RWPE1 (cell line): ENCODE measurements at places on chromosomes 3 and 15.

- no peak for DNase-seq
These were observed 464.3 kb upstream of the WNT5A start for GRCh38 chr3:55951388-55951787.

DNA sequence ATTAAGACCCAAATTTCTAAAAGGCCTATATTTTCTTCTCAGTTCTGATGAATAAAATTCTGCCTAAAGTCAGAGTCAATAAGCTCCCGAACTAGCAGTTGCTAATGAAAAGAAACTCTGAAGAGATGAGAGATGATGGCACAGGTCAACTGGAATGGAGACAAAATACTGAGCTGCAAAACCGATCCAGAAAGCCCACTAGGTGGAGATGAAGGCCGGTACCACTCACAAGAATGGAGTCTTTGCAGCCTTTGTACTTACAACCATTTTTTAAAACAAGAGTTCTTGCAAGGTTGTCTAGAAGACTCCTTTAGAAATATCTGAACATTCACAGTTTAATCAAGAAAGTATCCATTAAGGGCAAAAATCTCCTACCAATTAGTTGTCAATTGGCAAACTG lies 119.9 kb upstream of the TJP1 start:
- no peak for DNase-seq

GRCh38 chr15:57334257-57334656 lies 42.0 kb upstream of the CGNL1 start:
- peak; percentile 59 for DNase-seq

- DNase-seq, result no peak
These were observed 3.0 kb downstream of the MEF2A start for GRCh38 chr15:99568625-99569352.

- peak; percentile 81 for DNase-seq
These were observed 129.8 kb downstream of the SATB1 start for GRCh38 chr3:18295171-18295920.

DNA sequence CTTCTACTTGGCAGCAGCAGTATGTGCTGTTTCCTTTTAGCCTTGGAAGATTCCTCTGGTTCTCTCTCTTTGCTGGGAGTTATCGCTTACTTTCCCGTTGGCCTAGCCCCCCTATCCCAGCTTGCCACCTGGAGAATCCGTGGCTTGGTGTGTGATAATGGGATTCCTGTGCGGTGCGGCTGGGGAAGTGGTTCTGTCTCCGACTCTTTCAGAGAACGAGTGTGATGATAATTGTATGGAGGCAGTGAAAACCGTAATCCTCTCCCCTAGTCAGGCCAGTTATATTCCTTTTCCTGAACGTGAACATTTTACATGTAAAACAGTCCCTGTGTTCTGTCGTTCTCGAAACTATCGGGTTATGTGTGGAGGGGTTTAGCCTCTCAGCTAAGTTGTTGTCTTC lies 300.1 kb upstream of the C2CD4B start:
- no peak for DNase-seq

DNA sequence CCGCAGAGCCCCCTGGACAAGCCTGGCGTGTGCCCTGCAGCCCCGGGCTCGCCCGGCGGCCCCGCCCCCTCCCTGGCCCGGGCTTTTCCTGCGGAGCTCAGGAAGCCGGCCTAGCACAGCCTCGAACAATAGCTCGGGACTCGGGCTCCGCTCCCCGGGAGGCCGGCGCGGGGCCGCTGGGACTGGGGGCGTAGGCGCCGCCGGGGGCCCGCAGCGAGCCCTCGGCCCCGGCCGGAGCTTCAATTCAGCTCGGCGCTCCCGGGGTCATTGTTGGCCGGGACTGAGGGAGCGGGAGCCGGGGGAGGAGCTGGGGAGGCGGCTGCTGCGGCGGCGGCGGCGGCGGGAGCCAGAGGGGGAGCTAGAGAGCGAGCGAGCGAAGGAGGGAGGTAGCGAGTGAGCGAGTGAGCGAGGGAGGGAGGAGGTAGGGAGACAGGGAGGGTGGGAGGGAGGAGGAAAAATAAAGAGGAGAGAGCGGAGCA lies 41.0 kb upstream of the ROPN1 start:
- peak; percentile 85 for DNase-seq

GRCh38 chr3:46895204-46895660 lies 17.7 kb downstream of the PTH1R start:
- DNase-seq, result no peak

- DNase-seq, result no peak
These were observed 32.6 kb downstream of the SEMA7A start for GRCh38 chr15:74400915-74401757.

- no peak for DNase-seq
These were observed 240.9 kb downstream of the UACA start for GRCh38 chr15:70522323-70522966.

DNA sequence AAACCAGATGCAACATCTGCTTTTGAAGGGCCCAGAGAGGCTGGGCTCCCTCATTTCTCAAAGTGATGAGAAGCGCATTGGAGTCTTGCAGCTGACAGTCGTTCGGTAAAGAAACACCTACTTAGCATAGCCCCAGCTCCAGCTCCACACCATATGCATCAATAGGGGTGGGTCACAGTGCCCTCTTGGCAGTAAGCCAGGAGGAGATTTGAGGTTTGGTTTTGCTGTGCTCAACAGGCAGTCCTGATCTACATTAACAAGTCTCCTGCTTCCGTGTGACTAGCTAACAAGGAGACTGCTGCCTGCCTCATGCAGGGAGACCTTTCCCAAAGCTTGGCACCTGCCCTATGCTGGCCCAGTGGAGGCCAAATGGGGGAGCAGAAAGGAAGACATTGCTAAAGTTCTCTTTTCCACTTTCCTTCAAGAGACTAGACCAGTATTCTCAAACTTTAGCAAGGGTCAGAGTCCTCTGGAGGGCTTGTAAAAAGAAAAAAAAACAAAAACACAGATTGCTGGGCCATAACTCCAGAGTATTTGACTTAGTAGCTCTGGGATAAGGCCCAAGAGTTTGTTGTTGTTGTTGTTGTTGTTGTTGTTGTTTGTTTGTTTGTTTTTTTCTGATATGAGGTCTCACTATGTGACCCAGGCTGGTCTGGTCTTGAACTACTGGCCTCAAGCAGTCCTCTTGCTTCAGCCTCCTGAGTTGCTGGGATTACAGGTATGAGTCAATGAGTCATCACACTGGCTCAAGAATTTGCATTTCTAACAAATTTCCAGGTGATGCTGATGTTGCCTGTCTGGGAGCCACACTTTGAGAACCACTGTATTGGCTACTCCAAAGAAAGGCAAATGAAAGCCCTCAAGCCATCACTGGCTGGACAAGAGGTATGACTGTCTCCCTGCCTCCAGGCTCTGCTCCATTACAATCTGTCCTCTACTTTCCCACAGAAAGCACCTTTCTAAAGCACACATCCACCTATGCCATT lies 294.9 kb downstream of the RORA start:
- DNase-seq, result no peak

- no peak for DNase-seq
These were observed 22.8 kb upstream of the LRRC34 start for GRCh38 chr3:169835533-169835932.

DNA sequence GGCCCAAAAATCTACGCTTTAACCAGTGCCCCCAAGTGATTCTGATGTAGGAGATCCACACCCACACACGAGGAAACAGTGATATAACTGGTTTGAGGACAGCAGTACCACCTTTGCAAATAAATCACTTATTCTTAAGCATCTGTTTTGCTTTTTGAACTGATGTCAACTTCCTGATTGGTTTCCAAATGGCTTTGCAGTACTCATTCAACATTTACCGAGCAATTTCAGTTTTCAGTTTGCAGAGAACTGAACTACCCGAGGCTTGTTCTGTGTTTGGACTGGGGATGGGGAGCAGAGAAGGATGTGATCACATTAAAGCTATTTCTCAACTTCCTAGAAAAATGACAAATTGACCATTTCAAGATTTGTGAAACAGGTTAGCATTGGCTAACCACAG lies 1.1 kb upstream of the GYG1 start:
- DNase-seq, result no peak

- no peak for DNase-seq
These were observed 131.1 kb upstream of the CNTN4 start for GRCh38 chr3:1967525-1967924.

GRCh38 chr15:83602021-83602420 lies 51.9 kb upstream of the ADAMTSL3 start:
- DNase-seq, result peak; percentile 63

GRCh38 chr15:98951004-98951403 lies 56.6 kb downstream of the PGPEP1L start:
- DNase-seq, result no peak

- no peak for DNase-seq
These were observed 23.2 kb downstream of the ILDR1 start for GRCh38 chr3:121998611-121999473.

DNA sequence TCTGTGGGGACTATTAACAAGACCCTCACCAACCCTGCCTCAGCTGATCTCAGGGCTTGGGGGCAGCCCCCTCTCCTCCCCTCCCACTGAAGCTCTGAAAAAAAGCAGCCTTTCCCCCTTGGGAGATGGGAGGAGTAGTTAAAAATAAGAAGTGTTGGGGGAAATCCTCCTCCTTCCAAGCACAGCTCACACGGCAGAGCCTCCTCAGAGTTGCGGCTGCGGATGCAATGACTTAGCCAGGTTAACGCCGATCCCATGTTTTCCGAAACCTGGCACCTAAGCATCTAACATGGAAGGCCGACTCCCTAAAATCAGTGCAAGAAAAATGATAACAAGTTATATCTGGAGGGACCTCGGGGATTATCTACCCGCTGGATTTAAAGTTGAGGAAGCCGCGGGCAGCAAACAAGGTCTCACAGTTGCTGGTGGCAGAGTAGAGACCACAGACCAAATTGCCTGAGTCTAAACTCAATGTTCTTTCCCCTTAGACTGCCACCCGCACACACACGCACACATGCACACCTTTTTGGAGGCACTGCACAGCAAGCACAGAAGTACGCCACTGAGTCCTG lies 1.1 kb upstream of the TPM1 start:
- DNase-seq, result no peak

- DNase-seq, result no peak
These were observed 377.1 kb upstream of the GOLIM4 start for GRCh38 chr3:168472783-168473182.

DNA sequence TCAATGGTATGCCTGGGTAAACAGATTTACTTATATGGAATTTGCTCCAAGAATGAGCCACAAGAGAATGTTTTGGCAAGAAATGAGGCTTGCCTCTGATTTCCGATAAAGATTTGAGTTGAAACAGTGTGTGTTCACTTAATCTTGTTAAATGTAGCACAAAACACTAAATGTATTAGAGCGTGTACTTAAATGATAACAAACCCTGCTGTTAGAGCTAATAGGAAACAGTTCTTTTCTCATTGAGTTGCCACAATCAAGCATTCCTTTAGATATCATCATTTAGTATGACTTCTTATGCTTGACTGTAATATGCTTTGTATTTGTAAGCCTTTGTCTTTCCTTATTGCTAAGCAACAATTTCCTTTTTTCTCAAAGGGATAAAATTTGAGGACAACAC lies 353.6 kb upstream of the ZNF717 start:
- no peak for DNase-seq

GRCh38 chr3:58299839-58300516 lies 6.1 kb upstream of the RPP14 start:
- DNase-seq, result peak; percentile 13

DNA sequence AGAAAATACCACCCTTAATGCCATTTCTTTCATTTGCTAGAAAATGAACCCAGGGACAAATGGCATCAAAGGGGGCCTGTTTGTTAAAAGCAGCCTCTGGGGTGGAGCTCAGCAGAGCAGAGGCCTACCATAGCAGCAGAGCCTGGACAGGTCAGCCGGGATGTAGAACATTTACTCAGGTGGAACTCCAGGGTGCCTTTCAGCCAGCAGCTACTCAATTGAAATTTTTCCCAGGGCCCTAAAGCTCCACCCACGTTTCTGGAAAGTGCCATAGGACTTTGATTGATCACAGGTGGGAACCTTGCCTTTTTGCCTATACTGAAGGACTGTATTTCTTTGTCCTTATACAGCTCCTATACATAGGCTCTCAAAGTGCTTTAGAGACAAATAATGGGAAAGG lies 74.5 kb upstream of the C15orf61 start:
- DNase-seq, result no peak

DNA sequence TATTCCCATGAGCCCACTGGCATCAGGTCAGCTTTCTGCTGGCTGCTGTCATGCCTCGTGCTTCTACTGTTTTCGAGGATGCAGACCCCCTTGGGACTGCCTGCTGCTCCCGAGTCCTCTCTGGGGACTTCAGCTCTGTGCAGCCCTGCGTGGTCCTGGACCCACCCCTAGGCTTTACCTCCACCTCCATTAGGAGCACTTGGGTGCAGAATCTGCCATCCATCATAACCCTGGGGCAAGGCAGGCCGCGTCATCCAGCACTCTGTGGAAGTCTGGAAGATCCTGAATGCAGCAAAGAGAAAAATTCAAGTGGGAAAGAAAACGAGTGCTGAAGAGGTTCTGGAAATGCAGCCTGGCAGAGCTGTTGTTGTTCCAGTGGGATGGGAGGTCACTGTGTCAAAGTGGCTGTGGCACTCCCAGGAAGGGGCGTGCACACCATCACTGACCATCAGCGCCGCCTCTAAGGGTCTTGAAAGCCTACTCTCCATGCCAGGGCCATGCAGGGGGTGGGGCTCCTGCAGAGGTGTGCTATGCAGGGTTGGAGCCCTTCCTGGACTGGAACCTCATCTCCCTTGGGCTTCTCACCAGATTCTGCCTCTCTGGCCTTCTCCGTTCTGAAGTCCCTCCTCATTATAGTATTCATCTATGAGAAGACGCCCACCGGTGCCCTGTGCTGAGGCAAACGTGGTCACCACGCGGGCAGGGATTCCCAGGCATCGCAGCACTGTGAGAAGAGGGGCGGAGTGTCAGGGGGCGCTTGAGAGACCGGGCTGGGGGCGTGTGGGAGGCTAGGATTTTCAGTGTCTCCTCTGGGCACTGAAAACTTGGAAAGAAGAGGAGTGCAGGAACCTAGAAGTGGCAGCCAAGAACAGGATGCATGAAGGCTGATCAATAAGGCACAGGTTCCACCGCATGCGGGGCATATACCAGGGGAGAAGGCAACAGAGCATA lies 12.5 kb downstream of the EPB42 start:
- no peak for DNase-seq

GRCh38 chr3:11606865-11607440 lies 36.8 kb downstream of the VGLL4 start:
- DNase-seq, result no peak

GRCh38 chr3:72444656-72445223 lies 403.5 kb downstream of the SHQ1 start:
- DNase-seq, result no peak

DNA sequence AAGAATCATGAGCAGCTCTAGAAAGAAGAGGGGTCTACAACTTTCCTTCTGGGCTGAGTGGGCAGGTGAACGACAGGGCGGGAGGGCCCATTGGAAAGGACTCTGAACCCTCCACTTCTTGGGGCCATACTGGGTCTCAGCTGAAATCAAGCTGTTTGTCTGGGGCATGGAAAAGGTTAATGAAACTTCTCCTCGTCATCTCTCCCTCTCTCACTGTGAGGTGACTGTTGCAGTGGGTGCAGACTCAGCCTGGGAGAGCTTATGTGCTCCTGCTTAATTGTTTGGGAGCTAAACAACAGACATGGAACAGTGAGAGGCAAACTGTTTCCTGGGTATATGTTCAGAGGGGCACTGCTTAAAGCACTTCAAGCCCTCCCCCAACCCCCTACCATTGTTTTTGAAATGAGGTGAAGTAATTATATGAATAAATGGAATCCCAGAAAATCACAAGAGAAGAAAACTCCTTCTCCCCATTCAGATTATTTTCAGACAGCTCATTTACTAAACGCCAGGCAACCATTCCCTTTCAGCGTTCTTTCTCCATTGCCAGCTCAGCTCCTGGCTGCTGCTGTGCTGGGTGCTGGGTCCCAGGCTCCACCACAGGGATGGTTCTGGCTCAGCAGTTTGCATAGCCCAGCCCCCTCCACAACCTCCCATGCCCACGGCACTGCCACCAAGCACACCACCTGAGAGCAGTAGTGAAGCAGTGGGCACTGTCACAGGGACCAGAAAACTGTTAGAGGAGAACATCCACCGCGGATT lies 444.9 kb upstream of the TBL1XR1 start:
- no peak for DNase-seq
